ENCODE measurements at places on chromosomes 1 and 21.
A peak's percentile ranks its signal among the peaks of the same experiment; 100 is the strongest.

GRCh38 chr21:45404730-45405270 is at the start of gene COL18A1:
COL18A1 (plus strand) TSS chr21:45405165; CDS start chr21:45405231, 66 bp downstream.
- no peak for DNase-seq

- DNase-seq: no peak
Observed at GRCh38 chr1:40588586-40588985, 57.1 kb downstream of the ZNF684 start.

DNA sequence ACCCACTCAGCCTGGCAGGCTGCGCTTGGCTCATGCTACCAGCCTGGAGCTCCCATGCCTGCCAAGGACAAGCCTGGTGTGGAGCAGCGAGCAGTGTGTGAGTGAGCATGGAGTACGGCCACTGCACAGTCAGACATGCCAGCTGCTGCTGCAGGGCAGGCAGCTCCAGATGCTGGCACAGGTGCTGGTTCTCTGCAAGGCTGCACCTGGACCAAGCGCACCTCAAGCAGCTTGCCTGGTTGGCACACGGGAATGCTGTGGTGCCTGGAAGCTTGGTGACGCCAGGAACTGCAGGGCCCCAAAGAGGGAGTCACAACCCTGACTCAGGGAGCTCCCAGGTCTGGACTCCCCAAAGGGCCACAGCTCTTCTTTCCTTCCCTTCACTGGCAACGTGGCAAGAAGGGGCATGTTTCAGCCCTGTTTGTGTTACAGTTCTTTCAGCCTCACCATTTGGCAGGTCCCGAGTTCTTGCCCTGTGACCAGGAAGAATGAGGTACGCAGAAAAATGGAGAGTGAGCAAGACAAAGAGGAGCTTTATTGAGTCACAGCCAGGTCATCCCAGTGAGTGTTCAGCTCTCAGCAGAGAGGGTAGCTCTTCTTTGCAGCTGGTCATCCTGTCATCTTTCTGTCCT is 26.1 kb downstream of the ACOT7 start:
- no peak for DNase-seq

DNA sequence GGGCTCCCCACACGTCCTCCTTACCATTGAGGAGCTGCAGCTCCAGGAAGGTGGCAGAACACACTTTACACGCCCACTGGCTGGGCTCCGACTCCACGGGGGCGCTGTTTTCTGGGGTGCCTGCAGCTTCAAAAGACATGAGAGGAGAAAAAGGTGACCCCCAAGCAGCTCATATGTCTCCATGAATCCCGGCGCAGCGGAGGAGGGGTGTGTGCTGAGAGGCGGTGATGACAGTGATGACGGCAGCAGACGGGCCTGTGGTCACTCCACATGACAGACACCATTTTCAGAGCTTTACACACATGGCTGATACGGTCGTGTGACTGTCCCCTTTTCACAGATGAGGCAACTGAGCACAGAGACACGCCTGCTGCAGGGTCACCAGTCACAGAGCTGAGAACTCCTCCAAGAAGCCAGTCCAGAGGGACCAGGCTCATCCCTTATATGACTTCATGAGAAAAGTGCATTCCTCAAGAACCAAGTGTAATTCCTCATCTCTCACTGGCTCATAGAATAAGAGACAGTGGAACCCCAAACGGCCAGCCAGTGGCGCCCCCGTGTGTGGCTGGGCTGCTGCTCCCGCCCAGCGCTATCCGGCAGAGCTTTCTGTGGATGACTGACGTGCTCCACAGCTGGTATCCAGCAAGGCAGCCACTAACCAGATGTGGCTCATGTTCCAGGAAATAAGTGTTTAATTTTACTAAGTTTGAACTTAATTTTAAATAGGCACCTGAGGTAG is 31.9 kb downstream of the PRDM15 start:
- DNase-seq: peak; percentile 6

DNA sequence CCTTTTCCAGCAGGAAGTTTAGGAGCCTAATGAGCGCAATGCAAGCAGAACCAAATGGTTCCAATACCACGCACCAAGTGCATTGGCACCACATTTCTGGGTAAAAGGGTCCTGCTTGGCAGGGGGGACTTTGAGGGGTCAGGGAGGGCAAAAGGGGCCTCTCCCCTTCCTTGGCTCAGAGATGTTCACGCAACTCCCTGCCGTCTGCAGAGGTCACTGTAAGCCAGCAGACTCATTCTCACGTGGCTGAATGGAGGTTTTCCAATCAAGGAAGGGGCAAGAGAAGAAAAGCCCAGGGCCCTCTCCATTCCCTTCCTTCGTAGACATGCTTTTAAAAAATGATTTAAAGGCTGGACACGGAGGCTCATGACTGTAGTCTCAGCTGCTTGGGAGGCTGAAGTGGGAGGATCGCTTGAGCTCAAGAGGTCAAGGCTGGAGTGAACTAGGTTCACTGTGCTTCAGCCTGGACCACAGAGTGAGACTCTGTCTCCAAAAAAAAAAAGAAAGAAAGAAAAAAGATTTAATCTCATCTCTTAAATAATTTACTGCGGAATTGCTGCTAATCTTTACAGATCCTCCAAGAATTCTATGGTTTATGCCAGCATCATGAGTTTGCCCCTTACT is 80.3 kb downstream of the RUNX3 start:
- no peak for DNase-seq

DNA sequence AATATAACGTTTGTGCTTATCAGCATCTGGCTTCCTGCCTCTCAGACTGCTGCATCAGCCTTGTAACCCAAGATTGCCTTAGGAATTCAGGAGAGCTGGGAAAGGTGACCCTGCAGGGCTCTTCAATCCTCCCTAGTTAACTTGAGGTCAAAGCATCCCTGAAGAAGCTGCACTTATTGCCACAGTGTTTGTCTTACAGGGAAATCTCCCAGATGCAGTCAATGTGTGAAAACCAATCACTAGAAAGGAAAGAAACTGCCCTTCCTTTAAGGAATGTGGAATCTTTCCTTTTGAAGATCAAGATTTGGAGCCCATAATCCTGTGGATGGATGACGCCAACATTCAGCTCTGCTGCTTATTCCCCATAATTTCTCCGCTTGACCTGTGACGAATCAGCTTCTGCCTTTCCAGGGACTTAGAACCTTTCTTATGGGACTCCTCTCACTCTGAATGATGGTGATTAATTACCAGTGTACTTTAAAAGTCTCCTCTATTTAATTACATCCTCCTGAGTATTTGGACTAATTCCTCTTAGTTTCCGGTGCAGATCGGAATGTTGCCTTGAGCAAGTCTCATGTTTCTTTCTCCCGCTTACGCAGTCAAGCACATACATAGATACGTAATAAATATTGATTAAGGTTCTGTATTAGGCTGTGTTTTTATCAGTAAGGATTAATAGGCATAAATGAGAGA is 14.4 kb downstream of the ADAMTS5 start:
- DNase-seq: no peak

DNA sequence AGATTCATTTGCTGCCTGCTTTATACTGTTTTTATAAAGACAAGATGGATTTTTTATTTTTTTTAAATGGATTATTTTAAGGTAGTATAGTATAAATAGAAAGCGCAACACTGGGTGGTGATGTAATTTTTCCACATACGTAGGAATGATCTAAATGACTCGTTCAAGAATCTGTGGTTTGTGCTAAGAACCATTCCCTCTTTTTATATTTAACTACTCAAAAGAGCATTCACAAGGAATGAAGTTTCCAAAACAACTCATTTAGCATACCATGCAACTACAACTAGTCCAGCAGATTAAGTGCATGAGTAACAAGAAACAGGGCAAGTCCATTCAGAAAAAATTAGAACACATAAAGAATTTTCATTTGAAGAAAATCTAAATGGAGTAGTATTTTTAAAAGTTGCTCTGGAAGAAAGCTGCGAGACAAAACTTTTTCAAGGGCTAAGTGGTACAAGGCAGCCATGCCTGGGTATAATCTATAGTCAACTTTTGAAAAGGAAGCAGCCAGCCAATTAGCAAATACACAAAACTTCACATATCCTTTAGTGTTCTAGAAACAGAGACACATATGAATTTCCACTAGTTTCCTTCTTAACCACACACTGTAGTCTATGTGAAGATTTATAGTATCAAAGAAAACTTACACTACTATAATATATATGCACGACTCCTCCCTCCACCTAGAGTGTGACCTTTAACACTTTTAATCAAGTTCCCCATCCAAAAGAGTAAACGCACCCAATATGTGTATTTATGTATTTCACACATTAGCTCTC is 23.4 kb downstream of the GTF2B start:
- DNase-seq: no peak

All from suprapubic skin (tissue), 4 donors.